ENCODE measurements at places on chromosomes 13 and 19.

GRCh38 chr19:35240327-35240726 lies 8.5 kb upstream of the LSR start:
- DNase-seq, result peak; percentile 57

GRCh38 chr13:29239653-29240525 lies 355.6 kb downstream of the SLC7A1 start:
- no peak for DNase-seq

DNA sequence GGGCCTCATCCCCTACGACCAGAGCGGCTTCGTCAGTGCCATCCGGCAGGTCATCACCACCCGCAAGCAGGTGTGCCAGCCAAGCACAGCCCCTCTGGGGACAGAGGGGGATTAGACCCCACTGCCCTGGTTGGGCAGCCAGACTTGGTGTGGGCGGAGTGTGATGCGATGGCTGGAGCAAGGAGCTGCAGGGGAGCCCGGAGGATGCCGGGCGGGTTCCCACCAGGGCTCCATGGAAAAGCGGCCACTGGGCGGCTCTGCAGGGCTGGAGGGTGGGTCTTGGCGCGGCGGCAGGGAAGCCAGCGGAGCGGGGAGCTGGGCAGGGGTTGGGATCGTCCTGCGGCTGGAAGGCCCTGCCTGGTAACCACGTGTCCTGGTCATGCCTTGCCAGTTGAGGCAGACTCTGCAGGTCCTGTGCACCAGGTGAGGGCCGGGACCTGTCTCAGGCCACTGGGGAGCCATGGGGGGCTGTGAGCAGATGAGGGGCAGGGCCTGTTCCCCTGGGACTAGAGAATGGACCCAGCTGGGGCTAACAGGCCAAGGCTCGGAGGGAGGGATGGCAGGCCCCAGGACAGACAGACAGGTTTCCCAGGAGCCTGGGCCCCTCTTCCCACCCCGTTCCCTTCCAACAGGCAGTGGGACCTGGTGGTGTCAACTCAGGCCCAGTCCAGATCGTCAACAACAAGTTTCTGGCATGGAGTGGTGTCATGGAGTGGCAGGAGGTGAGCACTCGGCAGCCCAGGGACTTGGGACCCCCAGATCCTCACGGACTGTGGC lies 6.3 kb downstream of the PTOV1 start:
- DNase-seq, result no peak

- DNase-seq, result no peak
These were observed 31.3 kb downstream of the LTBP4 start for GRCh38 chr19:40632311-40633036.

DNA sequence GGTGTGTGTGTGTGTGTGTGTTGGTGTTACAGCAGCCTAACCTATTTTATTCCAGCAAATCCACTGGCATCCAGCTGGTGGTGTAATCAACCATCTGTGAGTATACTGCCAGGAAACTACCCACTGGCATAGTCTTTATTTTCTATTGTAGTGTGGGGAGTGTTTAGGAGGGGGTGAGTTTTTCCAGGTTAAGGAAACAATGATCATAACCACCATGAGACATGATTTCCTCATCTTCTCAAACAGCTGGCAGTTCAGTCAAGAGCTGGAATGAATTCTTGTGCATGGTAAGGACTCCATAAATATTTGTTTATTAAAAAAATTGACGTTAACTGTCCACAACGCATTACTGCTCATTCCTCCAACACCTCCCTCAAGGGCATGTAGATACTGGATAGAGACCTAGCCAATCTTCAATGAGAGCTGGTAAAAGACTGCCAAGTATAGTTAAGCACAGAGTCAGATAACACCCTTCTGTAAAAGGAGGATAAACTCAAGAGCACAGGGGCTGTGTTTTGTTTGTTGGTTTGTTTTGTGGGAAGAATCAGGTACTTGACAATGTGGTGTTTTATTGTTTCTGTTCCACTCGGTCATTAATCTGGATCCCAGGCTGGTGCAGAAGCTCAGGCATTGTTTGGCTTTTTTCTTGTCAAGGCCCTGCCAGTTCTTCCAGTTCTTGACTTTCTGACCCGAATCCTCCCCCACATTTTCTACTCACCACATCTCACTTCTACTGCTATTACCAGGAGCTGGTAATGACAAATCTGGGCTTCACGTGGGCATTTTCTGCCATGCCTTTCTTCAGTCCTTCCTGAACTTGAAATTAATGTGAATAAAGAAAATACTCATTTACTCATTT lies 31.6 kb upstream of the SLC46A3 start:
- no peak for DNase-seq

DNA sequence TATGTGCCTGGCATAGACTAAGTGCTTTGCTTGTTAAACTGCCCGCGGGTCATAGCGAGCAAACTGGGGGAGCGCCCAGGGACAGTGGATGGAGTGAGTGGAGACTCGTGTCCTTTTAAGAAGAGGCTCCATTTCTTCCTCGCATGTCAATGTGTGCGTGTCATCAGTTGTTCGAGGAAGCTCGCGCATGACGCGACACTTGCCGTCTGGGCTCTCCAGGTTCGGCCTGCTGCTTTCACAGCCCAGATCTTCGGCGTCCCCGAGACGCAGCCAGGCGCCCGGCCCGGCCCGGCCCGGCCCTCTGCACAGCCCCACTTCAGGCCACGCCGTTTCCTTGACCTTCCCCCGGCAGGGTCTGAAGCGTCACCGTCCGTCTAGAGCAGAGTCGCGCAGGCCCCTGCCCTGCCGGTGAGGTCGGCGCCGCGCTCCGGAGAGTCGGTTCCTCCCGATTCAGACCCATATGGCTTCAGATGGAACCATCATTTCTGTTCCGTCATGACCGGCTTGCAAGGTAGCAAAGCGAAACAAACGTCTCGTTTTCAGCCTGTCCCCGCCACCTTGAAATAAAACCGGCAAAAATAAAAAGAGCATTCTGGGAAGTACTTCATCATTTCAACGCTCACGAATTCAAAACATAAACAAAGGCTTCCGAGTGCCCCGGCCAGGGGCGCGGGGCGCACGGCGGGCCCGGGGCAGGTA lies 599 bp upstream of the ARHGEF7 start:
- DNase-seq, result peak; percentile 25

- no peak for DNase-seq
These were observed 7.0 kb upstream of the OPA3 start for GRCh38 chr19:45591638-45592005.

- DNase-seq, result peak; percentile 96
These were observed 2.1 kb upstream of the RSPH6A start for GRCh38 chr19:45817010-45817724.

DNA sequence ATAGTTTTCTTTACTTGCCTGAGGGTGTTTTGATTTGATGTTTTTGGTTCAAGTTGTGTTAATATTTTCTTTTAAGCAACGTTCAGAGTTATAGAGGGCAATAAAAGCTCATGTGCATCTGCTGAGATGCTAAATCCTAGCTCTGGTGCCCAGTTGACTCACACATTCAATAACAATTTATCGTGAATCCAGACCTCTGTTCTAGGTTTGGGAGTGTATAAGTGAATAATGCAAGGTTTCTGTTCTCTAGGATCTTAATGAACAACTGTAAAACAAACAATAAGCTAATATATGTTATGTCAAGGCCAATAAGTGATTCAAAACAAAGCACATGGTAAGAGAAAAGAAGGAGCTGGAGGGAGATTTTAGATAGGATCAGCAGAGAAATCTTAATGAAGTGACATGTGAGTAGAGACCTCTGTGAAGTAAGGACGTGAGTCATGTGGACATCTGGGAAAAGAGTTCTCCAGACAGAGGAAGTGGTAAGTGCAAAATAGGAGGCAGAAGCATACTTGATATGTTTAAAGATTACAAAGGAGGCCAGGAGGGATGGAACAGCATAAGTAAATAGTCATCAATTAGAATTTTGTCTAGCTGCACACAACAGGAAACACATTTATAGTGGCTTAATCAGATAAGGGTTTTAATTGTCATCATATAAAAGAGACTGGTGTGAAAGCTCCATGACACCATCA lies 278.5 kb upstream of the HTR2A start:
- no peak for DNase-seq

DNA sequence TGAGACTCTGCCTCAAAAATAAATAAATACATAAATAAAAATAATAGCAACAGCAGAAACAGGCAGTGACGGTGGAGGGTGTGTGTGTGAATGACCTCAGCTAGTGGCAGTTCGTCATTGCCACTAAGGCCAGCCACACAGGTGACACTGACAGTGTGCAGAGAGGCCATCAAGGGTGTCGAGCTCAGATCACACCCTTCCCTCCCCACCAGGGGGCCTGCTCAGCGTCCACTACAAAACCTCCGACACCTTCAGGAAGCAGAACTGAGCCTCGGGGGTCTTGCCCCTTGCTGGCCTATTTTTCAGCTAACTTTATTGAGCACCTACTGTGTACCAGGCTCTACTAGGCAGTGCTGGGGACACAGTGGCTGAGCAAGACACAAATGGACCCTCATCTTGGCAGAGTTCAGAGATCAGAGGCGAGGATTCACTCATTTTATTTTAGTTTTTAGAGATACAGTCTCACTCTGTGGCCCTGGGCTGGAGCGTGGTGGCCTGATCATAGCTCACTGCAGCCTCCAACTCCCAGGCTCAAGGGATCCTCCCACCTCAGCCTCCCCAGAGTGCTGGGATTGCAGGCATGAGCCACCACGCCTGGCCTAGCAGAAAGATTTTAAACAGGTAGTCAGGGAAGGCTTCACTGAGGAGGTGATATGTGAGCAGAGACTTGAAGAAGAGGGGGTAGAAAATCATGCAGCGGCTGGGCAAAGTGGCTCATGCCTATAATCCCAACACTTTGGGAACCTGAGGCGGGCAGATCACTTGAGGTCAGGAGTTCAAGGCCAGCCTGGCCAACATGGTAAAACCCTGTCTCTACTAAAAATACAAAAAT lies 30.3 kb upstream of the SEMA6B start:
- DNase-seq, result no peak

DNA sequence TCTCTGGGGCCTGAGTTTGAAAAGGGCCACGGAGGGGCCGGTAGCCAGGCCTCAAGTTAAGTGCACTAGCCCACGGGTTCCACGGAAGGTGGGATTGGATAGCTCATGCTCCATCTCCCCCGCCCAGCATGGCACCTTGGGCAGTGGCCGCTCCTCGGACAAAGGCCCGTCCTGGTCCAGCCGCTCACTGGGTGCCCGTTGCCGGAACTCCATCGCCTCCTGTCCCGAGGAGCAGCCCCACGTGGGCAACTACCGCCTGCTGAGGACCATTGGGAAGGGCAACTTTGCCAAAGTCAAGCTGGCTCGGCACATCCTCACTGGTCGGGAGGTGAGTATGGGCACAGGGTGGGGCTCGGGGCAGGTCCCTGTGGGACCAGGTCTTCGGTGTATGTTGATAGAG lies 7.8 kb downstream of the MARK4 start:
- DNase-seq, result no peak

- no peak for DNase-seq
These were observed 343.5 kb upstream of the SPRY2 start for GRCh38 chr13:80684217-80684991.

DNA sequence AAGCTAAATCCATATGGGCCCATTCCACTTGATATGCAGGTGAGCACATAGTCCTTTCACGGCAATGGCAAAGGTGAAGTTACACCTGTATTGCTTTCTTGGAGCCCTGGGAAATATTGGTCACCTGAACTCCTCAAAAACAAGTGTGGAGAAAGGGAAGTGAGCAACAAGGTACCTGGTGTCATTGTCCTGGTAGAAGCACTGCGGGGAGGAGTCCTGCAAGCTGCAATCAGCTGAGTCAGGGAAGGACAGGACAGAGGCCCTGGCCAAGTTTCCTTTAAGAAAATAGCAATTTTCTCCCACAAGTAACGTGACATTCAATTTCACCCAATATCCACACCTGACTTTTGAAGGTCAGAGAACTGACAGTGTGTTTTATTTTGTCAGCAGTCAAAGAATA lies 389.1 kb downstream of the IRS2 start:
- DNase-seq, result no peak

DNA sequence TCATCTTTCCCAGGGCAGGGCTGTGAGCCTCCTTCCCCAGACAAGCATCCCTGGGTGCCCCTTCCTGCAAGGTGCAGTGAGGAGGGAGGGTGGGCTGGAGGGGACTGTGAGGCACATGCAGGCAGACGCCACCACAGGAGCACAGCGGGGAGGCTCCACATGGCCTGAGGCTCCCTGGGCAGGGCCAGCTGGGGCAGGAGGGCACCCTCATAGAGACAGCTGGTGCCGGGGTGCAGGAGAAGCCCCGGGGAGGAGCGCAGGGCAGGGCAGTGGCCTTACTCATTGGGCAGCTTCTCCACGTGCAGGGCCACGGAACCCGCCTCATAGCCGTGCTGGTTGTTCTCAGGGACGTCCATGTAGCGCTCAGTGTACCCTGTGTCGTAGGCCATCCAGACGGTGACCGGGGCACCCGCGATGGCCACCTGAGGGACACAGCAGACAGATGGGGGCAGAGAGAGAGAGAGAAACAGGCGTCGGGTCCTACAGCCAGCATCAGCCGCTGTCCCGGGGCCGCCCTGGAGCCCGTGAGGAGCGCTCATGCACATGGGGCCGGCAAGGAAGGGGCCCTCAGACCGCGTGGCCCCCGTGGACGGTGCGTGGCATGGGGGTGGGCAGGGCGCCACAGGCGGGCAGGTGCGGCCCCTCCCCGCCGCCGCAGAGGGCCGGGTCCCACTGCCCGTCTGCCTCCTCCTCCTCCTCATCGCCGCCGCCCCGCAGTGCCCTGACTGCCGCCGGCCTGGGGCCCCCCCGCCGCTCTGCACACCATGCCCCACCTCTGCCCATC lies 12.5 kb upstream of the MYDGF start:
- DNase-seq, result no peak

DNA sequence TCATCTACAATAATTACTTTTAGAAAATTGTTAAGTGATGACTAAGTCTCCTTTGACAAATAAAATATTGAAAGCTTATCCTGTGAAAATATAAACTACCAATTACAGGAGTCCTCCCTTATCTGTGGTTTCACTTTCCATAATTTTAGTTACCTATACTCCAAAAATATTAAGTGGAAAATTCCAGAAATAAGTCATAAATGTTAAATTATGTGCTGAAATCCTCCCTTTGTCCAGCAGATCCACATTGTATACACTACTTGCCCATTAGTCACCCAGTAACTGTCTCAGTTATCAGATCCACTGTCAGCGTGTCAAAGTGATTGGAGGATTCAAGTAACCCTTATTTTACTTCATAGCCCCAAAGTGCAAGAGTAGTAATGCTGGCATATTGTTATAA lies 98.1 kb downstream of the SERP2 start:
- DNase-seq, result no peak

DNA sequence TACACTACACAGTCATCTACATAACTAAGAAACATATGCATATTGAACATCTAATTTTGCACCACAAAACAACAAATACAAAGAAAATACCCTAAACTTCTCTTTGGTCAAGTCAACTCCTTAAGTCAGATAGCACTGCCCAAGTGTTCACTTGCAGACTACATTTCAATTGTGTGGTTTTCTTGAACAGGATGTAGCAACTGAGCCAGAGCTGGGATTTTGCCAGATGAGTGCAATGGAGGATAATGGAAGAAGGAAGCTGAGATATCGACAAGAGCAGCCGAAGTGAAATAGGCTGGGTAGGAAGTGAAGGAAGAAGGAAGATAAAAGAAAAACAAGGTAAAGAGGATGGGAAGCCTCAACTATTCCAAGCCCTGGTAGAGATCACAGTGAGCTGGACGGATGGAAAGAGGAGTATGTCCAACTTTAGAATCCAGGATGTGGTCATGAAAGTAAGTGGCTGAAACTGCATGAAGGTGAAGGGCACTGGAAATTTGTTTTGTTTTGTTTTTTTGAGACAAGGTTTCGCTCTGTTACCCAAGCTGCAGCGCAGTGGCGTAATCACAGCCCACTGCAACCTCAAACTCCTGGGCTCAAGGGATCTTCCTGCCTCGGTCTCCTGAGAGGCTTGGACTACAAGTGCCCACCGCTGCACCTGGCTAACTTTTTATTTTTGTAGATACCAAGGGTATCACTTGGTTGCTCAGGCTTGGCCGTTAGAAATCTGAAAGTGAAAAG lies 15.0 kb downstream of the NUFIP1 start:
- DNase-seq, result no peak
